Sciatic nerve (tissue), 2 donors: ENCODE measurements at places on chromosomes 4 and X. TPM values are rescaled to one million over a fixed set of nuclear protein-coding genes. Genes with fewer than 3 reads are reported as not detected.

- DNase-seq = no peak
These were observed 184.8 kb downstream of the AMELX start for GRCh38 chrX:11478026-11478425.

RHOXF2 gene
- total RNA-seq = not detected

GRCh38 chrX:20529711-20530110 is 263.0 kb upstream of the RPS6KA3 start:
- no peak for DNase-seq

DNA sequence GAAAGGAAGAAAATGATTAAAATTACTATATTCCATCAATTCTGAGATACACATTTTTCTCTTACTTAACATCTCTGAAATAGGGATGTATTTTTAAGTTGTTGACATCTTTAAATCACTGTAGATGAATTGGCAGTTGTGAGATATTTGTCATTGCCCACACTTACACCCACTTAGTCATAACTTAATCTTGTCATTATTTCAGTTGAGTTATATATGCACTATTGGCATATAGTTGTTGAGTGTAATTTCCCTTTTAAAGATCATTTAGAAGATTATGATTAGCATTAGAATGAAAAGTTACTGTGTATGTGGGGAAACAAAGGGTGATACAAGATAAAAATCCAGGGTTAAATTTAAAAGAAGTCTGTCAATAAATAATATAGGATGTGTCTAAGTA is 2.2 kb downstream of the AIMP1 start:
- DNase-seq = no peak

DNA sequence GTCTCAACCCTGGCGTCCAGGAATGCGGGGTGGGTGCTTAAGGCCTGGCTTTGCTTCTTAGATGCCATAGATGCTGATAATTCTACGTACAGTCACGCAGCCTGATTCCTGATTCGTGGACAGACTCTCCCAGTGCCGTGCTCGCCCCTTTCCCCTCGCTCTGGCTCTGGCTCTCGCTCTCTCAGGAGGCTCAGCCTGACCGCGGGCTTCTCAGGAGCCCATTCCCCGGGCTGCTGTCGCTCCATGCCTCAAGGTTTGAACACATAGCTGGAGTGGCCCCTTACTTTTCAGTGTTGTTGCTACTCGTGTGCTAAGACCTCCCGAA is 59.2 kb upstream of the ZC4H2 start:
- DNase-seq = no peak

DNA sequence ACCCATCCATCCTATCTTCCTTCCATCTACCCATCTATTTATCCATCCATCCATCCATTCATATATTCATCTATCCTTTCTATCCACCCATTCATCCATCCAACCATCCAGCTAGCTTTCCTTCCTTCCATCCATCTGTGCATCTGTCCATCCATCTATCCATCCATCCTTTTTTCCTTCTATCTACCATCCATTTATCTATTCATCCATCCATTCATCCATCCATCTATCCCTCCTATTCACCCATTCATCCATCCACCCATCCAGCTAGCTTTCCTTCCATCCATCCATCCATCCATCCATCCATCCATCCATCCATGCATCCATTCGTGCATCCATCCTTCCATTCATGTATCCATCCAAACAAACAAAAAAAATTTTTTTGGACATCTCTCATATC is 118.8 kb downstream of the PSAPL1 start:
- no peak for DNase-seq

DNA sequence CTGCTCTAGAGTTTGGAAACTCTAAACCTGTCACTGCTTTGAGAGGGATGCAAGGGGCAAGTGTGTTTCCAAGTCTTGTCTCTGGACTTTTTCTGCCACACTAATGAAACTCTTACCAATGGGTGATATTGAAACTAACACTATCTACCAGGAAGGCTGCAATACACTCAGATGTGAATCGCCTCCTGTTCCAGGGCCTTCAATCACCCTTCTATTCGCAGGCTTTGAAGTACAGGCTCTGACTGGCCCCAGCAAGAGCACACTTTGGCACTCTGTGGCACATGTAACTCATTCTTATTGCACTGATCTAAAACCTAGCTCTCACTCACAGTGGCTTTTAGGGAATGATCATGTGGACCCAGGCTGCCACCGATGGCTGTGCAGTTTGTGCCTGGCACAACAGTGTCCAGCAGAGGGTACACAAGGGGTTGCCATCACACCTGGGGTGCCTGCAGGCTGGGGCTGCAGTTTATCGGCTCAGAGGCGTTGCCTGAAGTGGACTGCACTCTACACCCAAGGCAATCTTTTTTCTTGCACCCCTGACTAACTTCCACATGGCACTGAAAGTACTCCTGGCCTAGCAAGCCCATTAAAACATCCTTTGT is 210.8 kb downstream of the MGST2 start:
- no peak for DNase-seq

- no peak for DNase-seq
These were observed 29.2 kb upstream of the LARP1B start for GRCh38 chr4:128031756-128032384.

DNA sequence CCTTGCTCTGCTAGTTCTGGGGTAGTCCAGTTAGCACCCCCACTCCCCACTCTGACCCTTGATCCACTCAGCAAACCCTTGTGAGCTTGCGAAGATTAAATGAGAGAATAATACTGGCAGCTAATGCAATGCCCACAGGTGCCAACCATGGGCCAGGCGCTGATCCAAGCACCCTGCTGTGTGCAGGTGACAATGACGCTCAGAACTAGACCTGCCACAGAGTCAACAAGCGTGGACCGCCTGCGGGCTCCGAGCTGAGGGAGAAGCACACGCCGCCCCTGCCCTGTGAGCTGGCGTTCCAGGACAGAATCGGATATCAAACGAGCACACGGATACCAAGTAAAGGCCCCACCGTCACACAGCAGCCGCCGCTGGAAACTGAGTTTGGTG is 129.2 kb downstream of the FAM53A start:
- no peak for DNase-seq

- DNase-seq = no peak
These were observed 3.6 kb downstream of the OTUD4 start for GRCh38 chr4:145176641-145177432.

- DNase-seq = peak; percentile 61
These were observed 38.1 kb downstream of the FGFRL1 start for GRCh38 chr4:1049591-1049905.

DNA sequence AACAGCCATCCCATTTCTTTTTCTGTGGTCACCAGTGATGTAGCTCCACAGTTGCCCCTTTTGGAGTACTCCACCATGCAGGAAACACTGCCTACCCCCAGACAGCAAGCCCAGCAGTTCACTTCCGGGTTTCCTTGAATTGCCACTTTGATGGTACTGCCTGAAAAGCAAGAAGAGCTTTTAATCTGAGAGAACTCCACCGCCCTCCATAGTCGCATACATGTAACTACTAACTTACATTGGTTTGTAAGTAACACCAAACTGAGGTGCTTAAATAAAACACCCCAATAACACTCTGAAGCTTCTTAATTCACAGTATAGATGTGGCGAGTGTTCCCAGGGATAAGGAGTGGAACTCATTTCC is 53.6 kb upstream of the HPSE start:
- DNase-seq = no peak

AFM gene
- not detected for total RNA-seq

JCHAIN gene
- total RNA-seq = 13.3 TPM

TCEAL2 gene
- 6.2 TPM for total RNA-seq

- DNase-seq = no peak
These were observed 206.3 kb downstream of the SLC7A11 start for GRCh38 chr4:138035781-138036258.

TMPRSS11F gene
- not detected for total RNA-seq

DNA sequence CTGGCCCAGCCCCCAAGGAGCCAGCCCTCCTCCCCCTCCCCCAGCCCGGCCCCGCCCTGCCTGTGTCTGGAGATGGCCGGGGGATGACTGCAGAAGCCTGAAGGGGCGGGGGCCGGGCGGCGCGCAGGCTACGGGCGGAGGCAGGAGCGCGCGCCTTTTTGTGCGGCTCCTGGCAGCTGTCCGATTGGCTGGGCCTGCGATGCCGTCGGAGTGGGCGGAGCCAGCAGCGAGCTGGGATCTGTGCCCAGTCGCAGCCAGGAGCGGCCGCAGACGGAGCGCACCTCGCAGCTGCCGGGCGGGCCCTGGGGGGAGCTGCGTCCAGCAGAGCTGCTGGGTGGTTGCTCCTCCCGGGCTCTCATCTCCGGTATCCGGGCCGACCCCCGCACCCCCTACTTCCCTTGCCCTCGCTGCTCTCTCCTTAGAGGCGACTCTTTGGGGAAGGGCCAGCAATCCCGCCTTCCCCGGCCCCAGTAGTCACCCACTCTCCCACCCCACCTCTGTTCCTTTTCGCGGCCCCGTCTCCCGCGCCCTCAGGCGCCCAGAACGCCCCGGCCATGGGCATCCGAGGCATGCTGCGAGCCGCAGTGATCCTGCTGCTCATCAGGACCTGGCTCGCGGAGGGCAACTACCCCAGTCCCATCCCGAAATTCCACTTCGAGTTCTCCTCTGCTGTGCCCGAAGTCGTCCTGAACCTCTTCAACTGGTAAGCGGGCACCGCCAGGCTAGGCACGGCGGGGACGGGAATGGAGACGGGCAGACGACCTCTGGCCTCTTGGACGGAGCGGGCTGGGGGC is at the start of gene GABRQ:
GABRQ (plus strand) TSS at position 247 of the 794 bp plus-strand sequence; CDS start at position 555, 308 bp downstream.
- DNase-seq = peak; percentile 66

DNA sequence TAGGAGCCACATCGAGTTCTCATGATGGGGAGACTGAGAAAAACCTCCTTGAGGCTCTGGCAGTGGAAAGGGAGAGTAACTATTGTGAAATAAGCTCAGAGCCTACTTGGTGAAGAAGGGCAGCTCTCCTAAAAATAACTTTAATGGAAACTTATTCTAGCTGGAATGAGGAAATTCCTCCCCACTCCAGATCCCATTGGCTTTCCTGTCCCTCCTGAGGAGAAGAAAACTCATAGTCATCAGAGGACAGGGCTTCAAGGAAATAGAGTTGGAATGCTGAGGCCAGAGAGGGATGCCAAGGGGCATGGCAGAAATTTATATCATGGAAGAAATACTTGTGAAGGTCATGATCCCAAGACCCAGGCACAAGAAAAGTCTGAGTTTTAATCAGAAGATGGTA is 70.7 kb upstream of the TAPT1 start:
- no peak for DNase-seq
